ENCODE measurements at places on chromosomes 16 and 17.
A peak's percentile ranks its signal among the peaks of the same experiment; 100 is the strongest.

DNA sequence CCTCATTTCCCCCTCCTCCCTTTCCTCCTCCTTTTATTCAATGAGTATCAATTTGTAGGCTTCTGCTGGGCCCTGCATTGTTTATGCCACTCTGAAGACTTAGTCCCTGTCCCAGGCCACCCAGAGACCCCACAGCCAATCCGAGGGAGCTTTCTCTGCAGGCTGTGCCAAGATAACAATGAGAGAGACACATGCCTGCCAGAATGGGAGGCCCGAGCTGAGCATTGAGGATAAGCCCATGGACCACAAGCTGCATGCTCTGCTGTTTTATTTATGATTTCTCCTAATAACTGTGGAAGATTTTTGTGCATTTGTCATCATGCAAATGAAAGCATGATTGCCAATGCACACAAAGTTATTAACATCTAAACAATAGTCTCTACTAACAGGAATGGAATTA, 3.0 kb downstream of the RCVRN start:
- DNase-seq, result peak; percentile 67

- no peak for DNase-seq
Measured at GRCh38 chr16:53024045-53024444, 28.7 kb downstream of the CHD9NB start.

GRCh38 chr16:86335266-86336172, 174.8 kb upstream of the FOXF1 start:
- DNase-seq, result peak; percentile 59

- no peak for DNase-seq
Measured at GRCh38 chr17:28460901-28461300, 12.5 kb upstream of the SLC13A2 start.

DNA sequence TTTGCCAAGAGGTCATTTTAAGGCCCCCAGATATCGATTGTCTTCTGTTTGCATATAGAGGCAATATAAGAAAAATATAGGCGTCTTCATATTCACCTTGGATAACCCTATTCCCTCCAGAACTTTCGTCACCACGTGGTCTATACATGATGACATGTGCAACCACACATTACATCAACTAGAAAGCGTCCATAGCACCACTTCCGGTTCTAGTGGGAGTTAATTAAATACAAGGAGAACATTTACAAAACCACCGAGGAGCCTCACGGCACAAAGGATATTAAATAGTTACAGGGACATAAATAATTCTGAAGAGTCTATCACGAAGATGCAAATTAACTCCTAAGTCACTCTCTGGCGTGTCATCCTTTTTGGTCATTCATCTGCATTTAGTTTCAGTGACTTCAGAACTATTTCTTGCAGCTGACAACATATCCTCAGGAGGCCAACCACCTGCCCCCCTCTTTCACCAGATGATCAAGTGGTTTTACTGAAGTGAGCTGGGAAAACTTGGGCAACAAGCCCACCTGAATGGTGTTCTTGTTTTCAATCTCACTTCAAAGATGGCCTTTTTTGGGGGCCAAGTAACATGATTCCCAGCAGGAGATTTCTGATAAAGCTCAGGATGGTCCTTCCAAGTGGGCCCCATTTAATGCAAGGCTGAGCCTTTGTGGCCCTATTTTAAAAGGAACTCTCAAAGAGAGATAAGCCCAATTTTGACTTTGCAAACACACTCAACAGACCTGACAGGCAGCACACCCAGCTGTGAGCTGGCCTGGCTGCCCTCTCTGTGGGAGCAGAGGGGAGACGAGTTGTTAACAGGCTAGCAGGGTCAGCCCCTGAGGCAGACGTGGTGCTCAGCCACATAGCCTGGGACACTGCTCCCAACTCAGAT, 15.3 kb downstream of the CMTM3 start:
- peak; percentile 0 for DNase-seq

DNA sequence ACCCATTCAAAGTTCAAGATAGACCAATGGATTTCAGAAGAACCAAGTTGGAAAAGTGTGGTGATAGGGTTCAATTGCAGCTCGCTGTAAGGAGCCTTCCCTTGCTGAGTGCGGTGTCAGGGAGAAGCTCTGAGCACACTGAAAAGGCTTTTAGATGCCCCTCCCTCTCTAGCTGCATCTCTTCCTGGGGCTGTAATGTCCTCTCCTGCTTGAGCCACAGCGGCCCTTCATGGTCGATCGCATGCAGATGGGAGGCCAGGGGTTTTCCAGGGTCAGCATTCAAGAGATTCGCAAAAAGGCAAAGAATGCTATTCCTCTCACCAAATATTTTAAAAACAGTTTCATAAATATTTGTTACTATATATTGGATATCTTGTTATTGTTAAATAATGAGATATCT, 23.7 kb downstream of the ZC3H18 start:
- no peak for DNase-seq

DNA sequence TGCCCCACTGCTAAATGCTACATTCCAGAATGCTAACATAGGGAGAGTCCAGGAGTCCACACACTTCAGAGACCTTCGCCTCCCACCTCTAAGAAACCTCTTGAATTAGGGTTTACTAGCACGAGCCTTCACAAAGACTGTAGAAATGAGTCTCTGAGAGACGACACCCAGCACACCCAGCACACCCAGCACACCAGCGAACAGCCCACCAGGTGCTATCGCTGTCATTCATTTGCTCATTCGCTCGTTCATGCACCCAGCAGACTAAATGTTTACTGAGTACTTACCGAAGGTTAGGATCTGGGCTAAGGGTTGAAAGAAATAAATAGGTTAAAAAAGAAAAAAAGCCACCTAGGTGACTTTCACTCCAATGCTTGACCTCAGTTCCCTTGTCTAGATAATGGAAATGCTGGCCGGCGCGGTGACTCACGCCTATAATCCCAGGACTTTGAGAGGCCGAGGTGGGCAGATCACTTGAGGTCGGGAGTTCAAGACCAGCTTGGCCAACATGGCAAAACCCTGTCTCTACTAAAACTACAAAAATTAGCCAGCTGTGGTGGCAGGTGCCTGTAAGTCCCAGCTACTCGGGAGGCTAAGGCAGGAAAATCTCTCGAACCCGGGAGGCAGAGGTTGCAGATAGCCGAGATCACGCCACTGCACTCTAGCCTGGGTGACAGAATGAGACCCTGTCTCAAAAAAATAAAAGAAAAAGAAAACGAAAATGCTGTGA, 100.8 kb downstream of the ADCY9 start:
- DNase-seq, result no peak

DNA sequence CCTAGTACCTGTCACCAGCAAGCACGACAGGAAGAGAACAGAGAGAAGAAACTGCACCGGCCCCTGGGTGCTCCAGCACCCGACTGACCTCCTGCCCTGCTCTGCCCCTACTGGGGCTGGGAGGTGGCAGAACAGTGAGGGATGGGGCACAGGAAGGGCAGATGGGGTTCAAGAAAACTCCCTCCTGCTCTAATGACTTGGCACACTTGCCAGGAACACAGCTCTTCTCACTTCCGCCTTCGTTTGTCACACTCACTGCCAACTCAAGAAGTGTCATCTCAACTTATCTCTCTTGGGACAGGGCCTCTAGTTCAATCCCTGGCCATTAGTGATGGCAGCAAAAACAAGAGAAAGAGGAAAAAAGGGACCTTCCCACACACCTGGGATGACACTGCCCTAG, 42.7 kb upstream of the ICAM2 start:
- no peak for DNase-seq

GRCh38 chr16:969508-970385, 1.0 kb downstream of the LMF1 start:
- DNase-seq, result no peak

GRCh38 chr17:1512351-1512750, 4.1 kb downstream of the INPP5K start:
- DNase-seq, result no peak

DNA sequence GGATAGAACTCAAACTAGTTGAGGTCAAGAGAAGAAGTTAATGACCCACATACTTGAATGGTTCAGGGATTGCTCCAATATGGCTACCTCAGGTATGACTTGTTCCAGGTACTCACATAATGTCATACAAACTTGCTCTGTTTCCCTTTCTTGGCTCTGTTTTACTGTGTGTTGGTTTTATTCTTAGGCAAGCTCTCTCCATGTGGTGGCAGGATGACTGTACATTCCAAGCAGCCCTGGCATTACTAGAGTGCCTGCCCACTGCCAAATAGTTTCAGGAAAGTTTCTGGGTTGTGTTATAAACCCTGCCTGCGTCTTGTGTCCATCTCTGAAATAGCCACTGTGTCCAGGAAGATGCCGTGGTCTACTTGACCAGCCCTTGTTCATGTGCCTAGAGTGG, 476.8 kb downstream of the SHISA9 start:
- no peak for DNase-seq

- no peak for DNase-seq
Measured at GRCh38 chr16:67459066-67459860, 21.7 kb downstream of the ATP6V0D1 start.

DNA sequence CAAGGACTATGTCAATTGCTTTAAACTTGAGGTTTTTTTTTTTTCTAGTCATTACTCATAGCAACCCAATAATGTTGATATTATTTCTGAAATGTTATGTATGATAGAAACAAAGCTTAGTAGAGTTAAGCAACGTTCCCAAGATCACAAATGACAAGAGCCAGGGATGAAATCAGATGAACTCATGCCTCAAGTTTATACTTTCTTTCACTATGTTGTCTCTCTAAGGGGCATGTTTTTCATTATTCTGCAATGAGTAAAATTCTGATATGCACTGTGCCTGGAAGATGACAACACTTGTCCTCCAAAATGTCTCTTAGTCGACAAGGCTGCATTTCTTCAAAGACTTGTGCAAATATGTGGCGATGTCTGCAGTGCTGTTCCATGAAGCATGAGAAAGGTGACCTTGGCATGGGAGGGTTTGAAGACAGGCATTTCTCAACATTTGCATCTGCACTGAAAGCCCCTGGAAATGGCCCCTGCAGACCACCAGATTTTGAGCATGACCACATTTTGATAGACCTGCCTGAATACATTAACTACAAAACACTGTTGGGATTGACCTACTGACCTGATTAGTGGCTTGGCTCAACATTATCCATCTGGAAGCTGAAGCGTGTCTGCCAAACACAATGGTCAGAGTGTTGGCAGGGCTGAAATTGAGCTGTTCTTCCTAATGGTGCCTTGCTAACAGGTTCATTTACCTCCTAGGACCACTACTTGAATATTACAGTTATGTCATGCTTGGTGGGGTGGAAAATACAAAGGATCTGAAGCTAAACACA, 1027.5 kb downstream of the CDH11 start:
- no peak for DNase-seq

GRCh38 chr16:85712801-85713200, 24.0 kb upstream of the GINS2 start:
- no peak for DNase-seq

GRCh38 chr16:7746941-7747340, 414.3 kb downstream of the RBFOX1 start:
- DNase-seq, result no peak

DNA sequence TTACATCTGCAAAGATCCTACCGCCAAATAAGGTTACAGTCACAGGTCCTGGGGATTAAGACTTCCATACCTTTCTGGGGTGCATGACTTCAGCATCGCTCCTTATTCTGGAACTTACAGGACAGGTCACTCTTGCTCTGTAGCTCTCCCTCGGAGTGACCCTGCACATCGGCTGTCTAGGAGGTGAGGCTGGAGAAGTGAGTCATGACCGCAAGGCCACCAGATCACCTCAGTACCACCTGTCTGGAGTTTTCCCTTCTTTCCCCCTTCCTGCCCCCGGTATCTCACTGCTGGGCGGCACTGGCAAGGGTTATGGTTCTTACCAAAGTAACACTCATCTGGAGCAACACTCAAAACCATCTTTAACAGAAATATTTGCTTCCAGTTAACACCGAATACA, 374.8 kb downstream of the SLC39A11 start:
- DNase-seq, result peak; percentile 51

DNA sequence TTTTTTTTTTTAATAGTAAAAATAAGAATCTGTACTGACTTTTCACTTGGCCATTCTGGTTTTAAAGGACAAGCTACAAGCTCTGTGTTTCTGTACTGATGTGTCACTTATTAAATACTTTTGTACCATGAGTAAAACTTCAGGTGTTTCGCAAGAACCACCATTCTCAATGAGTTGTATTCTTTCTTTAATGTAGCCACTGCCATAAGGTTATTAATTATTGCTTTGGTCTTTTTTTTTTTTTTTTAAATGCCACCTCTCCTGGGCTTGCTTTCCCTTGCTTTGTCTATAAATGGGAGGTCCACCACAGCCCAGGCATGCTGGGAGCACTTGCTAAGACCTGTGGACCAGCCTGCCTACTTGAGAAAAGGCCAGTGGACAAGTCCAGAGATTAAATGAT, 8.4 kb downstream of the ARL2BP start:
- DNase-seq, result no peak

DNA sequence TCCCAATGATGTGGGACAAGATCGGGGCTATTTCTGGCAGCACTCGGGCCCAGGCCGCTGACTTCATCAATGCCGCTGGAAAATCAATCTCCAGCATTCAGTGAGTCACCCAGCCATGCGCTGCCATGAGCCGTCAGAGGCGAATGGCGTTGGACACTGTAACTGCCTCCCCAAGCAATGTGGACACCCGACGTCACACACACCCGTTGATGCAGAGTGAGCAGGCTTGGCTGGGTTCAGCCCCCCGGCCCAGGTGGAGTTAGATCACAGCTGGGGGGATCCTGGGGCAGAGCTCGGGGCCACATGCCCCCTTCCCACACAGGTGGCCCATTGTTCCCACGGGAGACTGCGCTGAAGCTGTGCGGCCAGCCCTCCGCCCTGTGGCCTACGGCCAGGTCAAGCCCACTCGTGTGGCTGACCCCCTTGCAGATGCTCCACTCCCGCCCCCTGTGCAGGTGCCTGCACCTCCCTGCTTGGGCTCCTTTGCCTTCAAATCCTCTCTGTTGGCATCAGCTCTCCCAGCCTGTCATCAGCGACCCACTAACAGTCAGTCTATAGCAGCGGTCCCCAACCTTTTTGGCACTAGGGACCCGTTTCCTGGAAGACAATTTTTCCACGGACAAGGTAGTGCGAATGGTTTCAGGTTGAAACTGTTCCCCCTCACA, 89.9 kb downstream of the TBC1D16 start:
- peak; percentile 73 for DNase-seq

DNA sequence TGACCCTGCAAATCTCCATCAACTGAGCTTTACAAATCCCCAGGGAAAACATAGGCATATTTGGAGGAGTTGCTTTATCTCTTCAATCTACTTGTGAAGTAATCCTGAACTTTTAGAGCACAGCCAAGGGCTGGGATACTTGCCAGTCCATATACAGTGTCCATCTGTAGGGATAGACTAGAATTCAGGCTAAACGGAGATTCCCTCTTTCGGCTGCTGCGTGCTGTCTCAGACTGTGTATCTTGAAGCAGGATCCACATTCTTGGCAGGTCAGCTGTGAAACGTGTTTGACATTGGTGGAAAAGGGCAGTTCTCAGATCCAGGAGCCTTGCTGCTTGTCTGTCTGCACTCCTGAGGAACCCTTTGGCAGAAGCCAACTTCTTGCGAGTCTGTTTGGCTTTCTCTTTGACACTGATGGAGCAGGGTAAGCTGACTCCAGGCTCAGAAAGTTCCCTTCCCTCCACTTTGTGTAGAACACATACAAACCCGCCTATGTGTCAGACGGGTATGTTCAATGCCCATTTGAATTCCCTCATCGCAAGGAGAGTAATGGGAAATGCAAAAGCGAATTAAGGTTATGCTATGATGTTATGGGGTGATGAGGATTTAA, 221.8 kb downstream of the MAP2K4 start:
- DNase-seq, result no peak
